Smooth muscle cell of trachea (primary cell): ENCODE measurements at places on chromosomes 1 and 21. TPM values are rescaled to one million over a fixed set of nuclear protein-coding genes. Genes with fewer than 3 reads are reported as not detected.

Gene SPRR2E
- total RNA-seq = not detected in 2 replicates

Gene SPRR1A
- not detected in 2 replicates for total RNA-seq

Gene OSCP1
- total RNA-seq = 15.7 and 17.3 TPM in 2 replicates

Gene ANKRD65
- total RNA-seq = 2.8 and 4.2 TPM in 2 replicates

Gene CYP2J2
- total RNA-seq = 0.29 and 0.50 TPM in 2 replicates

Gene HORMAD1
- total RNA-seq = not detected in 2 replicates

Gene GPATCH3
- 7.4 and 10.6 TPM in 2 replicates for total RNA-seq

Gene UMODL1
- total RNA-seq = not detected in 2 replicates

Gene DIRAS3
- total RNA-seq = 0.58 and 1.3 TPM in 2 replicates

Gene NCSTN
- total RNA-seq = 113 and 187 TPM in 2 replicates

Gene IGSF5
- total RNA-seq = not detected in 2 replicates

Gene KCND3
- total RNA-seq = under 0.01 TPM in 2 replicates

Gene OR14A2
- not detected in 2 replicates for total RNA-seq

Gene FAM72B
- total RNA-seq = 0.50 and 3.9 TPM in 2 replicates

Gene IGSF3
- 0.33 and 0.44 TPM in 2 replicates for total RNA-seq

Gene MROH9
- under 0.01 TPM in 1 of 2 replicates, not detected in the other for total RNA-seq

Gene AMY2B
- total RNA-seq = 2.3 and 5.8 TPM in 2 replicates

Gene ATP6V1G3
- not detected in 2 replicates for total RNA-seq

Gene RGS18
- total RNA-seq = not detected in 2 replicates

Gene DUSP23
- total RNA-seq = 10.4 and 18.2 TPM in 2 replicates

Gene ID3
- 38.0 and 80.3 TPM in 2 replicates for total RNA-seq

Gene ZMPSTE24
- 72.1 and 85.4 TPM in 2 replicates for total RNA-seq

Gene PCSK9
- total RNA-seq = 0.50 and 0.87 TPM in 2 replicates
